H9 (cell line): ENCODE measurements at places on chromosomes 2 and 18.

GRCh38 chr2:107325981-107326786 lies 440.2 kb upstream of the ST6GAL2 start:
- DNase-seq: no peak

DNA sequence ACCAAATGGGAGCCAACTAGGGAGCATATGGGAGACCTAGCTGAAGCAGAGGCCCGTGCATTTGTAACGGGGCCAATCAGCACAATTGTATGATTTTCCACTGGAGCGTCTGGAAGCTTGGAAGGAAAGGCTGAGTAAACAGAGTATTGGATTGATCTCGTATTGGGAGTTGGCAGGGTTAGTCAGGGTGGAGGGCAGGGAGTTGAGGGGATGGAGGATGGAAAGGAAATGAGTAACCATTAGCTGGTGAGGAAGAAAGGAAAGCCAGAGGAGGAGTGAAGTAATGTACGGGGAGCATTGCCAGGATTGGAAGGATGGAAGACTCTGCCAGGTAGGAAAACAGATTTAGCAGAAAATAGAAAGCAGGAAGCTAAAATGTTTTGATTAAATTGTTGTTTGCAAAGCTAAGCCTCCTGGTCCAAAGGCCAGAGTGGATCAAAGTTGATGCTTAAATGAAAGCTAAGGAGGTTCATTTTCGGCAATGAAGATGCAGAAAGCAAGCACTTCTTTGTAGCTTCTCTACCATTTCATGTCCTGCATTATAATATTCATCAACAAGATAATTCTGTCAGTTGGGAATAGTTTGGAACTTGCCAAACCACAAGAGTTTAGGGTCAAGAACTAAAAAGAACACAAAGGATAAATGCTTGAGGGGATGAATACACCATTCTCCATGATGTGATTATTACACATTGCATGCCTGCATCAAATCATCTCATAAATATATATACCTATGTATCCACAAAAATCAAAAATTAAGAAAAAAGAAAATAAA lies 75.6 kb upstream of the TTN start:
- no peak for DNase-seq

DNA sequence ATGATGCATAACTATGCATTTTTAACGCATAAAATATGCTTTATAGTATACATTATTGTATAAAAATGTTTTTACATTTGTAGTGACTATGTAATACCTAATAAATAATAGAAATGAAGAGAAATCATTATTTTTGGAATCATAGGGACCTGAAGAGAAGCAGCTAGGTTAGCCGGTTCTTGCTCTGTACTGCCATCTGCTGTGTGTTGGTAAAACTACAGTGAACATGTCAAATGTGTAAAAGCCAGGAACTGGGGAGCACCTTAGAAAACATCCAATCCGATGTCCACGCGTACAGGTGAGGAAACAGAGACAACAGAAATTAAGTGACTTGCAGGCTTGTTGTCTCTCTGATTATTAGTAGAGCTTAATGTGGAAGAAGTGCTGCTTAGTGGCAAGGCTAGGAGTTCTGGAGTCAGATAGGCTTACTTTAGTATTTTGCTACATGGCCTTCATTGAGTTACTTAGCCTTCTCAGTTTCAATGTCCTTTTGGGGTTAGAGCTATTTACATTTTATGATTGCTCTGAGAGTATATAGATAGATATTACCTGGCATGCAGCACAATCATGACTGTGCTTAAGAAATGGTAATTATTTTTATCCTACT lies 386.5 kb downstream of the DLGAP1 start:
- peak; percentile 61 for DNase-seq

GRCh38 chr18:79387615-79388014 lies 8.1 kb upstream of the NFATC1 start:
- no peak for DNase-seq

- DNase-seq: peak; percentile 41
Observed at GRCh38 chr18:26865557-26865956, at the start of gene AQP4. Gene AQP4, minus strand, starts transcription at chr18:26865707. Its CDS starts 18 bp downstream, at chr18:26865689.

GRCh38 chr2:157803952-157804351 lies 72.2 kb downstream of the ACVR1 start:
- DNase-seq: no peak

DNA sequence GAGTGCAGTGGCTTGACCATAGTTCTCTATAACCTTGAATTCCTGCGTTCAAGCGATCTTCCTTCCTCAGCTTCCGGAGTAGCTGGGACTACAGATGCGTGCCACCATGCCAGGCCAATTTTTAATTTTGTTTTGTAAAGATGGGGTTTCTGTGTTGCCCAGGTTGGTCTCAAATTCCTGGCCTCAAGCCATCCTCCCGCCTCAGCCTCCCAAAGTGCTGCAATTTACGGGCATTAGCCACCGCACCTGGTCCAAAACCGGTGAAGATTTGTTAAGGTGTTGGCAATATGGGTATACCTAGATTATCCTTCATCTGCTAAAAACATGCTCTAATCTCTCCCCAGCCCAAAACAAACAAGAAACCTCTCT lies 1.3 kb upstream of the EIF2AK3 start:
- no peak for DNase-seq

DNA sequence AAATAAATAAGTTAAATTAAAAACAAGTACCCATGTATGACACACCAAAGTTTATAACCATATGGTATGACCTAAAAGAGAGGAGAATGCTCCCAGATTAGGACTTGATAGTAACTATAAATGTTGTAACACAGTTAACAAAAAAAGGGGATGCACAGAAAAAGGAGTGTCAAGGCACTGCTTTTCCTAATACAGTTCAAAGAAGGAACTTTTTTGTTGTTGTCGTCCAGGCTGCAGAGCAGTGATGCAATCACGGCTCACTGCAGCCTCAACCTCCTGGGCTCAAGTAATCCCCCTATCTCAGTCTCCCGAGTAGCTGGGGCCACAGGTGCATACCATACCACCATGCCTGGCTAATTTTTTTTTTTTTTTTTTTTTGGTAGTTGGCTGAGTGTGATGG lies 2.7 kb downstream of the NARS1 start:
- no peak for DNase-seq

DNA sequence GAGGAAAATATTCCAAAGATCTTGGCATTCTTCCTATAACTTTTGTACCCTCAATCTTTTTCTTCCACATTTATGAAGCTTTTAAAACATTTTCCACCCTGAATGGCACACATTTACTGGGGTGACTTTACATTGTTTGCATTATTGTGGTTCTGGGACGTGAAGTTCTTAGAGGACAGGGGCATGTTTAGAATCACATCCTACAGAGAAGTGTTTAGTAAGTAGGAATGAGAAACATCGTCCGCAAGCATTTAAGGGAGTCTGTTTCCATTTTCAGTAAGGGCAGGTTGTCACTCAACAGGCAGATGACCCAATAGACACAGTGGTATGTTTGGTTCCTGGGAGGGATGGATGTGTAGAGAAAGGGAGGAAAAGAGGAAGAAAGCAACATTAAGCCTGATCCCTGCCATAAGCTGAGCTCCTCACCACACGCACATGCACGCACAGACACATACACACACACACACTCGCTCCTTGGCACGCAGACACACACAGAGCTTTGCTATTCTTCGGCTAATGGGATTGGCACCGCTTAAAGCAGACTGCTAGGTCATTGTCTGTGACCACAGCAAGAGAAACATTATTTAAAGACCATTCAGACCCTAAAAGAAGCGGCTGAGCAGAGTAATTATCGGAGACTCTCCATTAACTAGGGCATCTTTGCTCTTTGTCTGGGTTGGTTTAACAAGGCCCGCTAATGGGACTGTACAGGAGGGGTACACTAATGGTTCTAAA lies 14.2 kb upstream of the PLEKHM3 start:
- DNase-seq: no peak

GRCh38 chr2:238003234-238004031 lies 36.6 kb downstream of the UBE2F start:
- no peak for DNase-seq

GRCh38 chr2:206452750-206453149 lies 9.4 kb downstream of the ADAM23 start:
- no peak for DNase-seq

DNA sequence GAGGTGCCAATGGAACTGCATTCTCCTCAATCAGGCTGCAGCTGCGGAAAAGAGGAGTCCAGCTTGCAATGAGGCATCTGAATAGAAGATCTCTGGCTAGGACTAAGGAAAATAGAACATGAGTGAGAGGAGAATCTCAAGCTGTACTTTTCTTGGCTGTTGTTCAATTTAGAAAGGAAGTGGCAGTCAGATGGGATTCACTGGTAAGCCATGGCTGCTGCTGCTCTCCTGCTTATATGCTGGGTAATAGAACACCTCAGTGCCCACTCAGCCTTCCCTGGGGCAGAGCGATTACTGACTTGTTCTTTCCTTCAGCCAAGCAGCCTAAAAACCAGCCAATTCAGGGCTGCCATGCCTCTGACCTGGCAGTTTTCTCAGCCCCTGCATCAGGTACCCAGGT lies 17.6 kb upstream of the CHST9 start:
- no peak for DNase-seq

GRCh38 chr2:101788565-101788964 lies 91.1 kb downstream of the MAP4K4 start:
- DNase-seq: no peak

DNA sequence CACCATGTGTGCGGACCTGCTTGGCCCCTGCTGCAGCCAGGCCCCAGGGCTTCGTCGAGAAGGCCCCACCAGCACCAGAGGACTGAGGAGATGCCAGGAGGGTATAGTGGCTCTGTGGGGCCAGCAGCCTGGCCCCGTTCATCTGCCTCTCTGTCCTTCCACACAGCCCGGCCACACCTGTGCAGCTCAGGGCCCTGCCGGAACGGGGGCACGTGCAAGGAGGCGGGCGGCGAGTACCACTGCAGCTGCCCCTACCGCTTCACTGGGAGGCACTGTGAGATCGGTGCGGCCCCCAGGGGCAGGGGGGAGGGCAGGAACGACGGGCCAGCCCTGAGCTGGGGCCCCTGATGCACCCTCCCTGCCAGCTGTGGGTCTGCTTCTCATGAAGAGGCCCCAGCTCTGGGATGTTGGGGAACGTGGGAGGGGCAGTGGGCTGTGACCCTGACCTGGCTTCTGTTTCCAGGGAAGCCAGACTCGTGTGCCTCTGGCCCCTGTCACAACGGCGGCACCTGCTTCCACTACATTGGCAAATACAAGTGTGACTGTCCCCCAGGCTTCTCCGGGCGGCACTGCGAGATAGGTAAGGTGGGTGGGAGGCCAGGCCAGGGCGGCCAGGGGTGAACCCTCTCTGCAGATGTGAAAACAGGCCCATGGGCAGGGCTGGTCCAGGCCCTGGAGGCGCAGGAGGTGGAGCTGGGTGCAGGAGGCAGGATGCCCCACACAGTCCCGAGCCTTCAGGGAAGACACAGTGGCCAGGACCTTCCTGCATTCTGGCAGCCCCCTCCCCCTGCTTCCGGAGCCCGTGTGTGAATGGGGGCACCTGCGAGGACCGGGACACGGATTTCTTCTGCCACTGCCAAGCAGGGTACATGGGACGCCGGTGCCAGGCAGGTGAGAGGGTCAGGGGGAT lies 50.3 kb downstream of the MTERF4 start:
- DNase-seq: no peak

DNA sequence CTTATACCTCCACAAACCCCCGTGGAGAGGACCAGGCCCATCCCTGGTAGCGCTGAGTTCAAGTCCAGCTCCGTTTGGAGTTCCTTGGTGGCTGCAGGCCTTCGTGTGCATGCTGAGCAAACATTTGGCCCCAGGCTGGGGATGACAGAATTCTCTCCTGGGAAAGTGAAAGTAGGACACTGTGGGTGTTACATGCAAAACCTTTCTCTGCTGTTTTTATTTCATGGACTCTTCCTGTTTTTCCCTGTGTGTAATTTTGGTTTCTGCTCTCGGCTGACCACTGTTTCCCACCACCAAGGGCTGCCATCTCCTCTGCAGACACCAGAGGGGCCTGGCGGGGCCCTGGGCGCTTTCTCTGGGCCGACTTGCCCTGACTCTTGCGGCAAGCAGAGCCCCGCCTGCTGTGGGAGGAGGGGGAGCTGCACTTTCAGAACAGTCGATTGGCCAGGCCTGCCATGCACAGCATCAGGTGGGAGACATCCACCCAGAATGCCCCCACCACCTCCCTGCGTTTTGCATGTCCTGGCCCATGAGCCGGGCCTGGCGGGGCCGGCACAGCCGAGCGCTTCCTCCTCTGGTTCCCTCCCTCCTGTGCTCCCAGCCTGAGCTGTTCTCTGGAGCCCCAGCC lies 102.4 kb downstream of the CABLES1 start:
- peak; percentile 86 for DNase-seq
